ENCODE measurements at places on chromosomes 4 and X. TPM values are rescaled to one million over a fixed set of nuclear protein-coding genes. Genes with fewer than 3 reads are reported as not detected.

DNA sequence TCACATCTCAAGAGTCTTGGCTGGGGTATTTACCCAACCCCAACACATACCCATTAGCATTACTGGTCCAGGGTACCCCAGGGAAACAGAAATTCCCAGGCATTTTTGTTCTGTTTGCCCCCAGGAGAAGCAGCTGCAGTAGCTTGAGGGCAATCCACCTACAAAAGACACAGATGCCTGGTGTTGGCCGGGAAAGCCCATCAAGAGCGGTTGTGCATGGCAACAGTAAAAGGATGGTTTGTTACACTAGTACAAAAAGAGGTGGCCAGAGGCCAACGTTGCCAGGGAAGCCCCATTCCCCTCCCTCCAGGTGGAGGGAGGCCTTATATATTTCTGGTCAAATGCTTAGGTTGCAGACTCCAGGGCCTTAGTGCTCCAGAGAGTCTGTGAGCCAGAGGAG is 637.8 kb downstream of the BCOR start:
- no peaks in the 10 kb centered on the region for H3K36me3 ChIP-seq
- H3K4me3 ChIP-seq, result no peak overlapping the region
- no peak for DNase-seq
- no peaks in the 10 kb centered on the region for H3K4me1 ChIP-seq
- no peaks in the 10 kb centered on the region for H3K27me3 ChIP-seq

- peaks cover 33% of the 10 kb centered on the region for H3K4me1 ChIP-seq
- no peak overlapping the region for H3K4me3 ChIP-seq
- DNase-seq, result no peak
- no peaks in the 10 kb centered on the region for H3K36me3 ChIP-seq
- peaks cover 79% of the 10 kb centered on the region for H3K27me3 ChIP-seq
Observed at GRCh38 chrX:40101430-40101802, 3.7 kb upstream of the BCOR start.

DGKK gene
- under 0.01 TPM for total RNA-seq

GRCh38 chrX:69531031-69531755 is 27.1 kb downstream of the NALF2 start:
- H3K27me3 ChIP-seq, result no peaks in the 10 kb centered on the region
- no peaks in the 10 kb centered on the region for H3K4me1 ChIP-seq
- H3K27ac ChIP-seq, result no peak overlapping the region
- H3K36me3 ChIP-seq, result no peaks in the 10 kb centered on the region

- DNase-seq, result peak; percentile 23
- no peak overlapping the region for H3K4me3 ChIP-seq
- no peaks in the 10 kb centered on the region for H3K27me3 ChIP-seq
- H3K27ac ChIP-seq, result no peak overlapping the region
- H3K36me3 ChIP-seq, result no peaks in the 10 kb centered on the region
Observed at GRCh38 chr4:67746797-67747495, 7.2 kb downstream of the GNRHR start.

DNA sequence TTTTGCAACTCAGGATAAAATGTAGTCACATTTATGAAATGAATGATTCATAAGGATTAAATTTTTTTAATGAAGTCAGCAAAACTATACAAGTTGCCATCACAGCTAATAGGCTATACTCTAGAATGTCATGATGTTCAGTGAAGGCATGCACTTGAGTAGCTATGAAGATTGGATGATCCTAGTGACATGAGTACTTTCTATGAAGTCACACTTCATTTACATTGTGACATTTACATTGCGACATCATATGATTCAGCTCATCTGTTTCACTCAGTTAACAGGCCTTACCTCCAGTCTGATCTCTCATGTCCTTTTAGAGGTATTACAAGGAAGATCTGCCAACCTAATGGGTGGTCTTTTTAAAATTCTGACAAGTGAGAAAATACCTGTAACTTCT is 82.7 kb upstream of the FGF13 start:
- no peak for DNase-seq
- H3K4me3 ChIP-seq, result no peak overlapping the region
- no peaks in the 10 kb centered on the region for H3K4me1 ChIP-seq
- no peaks in the 10 kb centered on the region for H3K27me3 ChIP-seq

ZCCHC18 gene
- 0.94 TPM for total RNA-seq

- H3K4me1 ChIP-seq, result no peaks in the 10 kb centered on the region
- no peaks in the 10 kb centered on the region for H3K36me3 ChIP-seq
- H3K4me3 ChIP-seq, result no peak overlapping the region
- DNase-seq, result no peak
Observed at GRCh38 chr4:31538877-31539276, 818.7 kb downstream of the PCDH7 start.

TEX13A gene
- not detected for total RNA-seq

- no peaks in the 10 kb centered on the region for H3K4me1 ChIP-seq
- H3K36me3 ChIP-seq, result no peaks in the 10 kb centered on the region
- no peak for DNase-seq
- no peak overlapping the region for H3K4me3 ChIP-seq
- H3K27ac ChIP-seq, result no peak overlapping the region
Observed at GRCh38 chr4:158282252-158282651, 72.0 kb downstream of the TMEM144 start.

NOA1 gene
- total RNA-seq, result 15.3 TPM

DNA sequence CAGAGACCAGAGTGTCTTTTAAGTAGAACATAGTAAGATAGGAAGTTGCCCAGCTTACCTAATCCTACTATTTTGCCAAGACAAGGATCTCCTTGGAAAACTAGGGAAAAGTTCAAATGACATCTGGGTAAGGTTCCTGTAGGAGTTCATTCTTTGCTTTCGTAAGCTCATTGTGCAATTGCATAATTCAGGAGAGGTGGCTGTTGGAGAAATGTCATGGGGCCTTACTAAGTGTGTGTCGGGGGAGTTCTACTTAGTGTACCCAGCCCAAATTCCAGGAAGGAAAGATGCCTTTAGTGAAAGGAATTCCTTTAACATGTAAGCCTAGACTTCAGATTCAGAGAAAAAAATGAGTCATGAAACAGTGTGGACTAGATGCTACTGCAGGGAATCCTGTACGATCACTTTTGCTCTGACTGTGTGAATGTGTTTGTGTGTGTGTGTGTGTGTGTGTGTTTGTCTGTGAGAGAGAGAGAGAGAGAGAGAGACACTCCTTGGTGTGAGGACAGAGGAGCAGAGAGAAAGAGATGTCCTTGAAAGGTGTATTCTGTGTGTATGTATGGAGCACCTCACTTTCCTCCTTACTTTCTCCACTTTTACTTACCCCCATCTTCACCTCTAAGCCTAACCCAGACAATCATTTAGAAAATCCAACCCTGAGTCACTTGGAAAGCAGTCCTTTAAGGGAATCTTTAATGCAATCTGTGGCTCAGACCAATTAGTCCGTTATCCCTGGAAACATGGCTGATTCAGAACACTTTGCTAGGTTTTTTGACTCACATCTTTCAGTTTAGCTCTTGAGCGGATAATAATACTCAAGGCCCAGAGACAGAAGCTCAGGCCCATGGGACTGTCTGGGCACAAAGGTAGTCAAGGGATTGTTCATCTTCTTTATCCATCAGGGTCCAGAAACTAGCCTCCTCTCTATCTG is 114.5 kb upstream of the ACSL4 start:
- H3K4me1 ChIP-seq, result no peaks in the 10 kb centered on the region
- H3K27me3 ChIP-seq, result no peaks in the 10 kb centered on the region
- no peak overlapping the region for H3K27ac ChIP-seq
- no peak overlapping the region for H3K4me3 ChIP-seq
- no peak for DNase-seq
- no peaks in the 10 kb centered on the region for H3K36me3 ChIP-seq

DNA sequence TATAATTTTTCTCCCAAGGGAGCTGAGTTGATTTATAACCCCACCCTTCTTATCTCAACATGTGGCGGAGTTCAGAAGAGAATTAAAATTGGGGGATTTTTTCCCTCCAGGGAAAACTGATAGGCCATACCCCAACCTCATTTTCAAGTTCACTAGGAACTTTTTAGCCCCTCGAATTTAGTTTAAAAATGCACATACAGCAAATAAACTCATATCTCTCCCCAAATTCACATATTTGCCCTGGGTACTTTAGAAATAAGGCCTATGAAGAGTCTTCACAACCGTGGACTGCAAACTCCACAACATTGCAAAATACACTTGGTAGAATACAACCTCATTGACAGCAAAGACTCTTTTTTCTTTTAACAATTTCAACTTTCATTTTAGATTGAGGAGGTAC is 206.7 kb upstream of the LEF1 start:
- no peak overlapping the region for H3K27ac ChIP-seq
- no peaks in the 10 kb centered on the region for H3K27me3 ChIP-seq
- H3K4me3 ChIP-seq, result no peak overlapping the region
- peaks cover 26% of the 10 kb centered on the region for H3K4me1 ChIP-seq
- DNase-seq, result no peak

DNA sequence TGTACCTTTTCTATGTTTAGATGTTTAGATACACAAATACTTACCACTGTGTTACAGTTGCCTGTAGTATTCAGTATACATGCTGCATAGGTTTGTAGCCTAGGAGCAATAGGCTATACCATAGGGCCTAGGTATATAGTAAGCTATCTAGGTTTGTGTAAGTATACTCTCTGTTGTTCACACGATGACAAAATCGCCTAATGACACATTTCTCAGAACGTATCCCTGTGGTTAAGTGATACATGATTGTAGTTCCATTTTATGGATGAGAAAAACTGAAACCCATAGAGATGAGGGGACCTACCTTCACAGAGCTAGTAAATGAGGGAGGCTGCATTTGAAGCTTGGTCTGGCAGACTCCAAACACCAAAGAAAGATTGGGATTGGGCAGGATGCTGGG is 79.4 kb upstream of the EFNB1 start:
- no peak overlapping the region for H3K4me3 ChIP-seq
- H3K36me3 ChIP-seq, result no peaks in the 10 kb centered on the region
- H3K27ac ChIP-seq, result no peak overlapping the region
- H3K27me3 ChIP-seq, result no peaks in the 10 kb centered on the region

SSX4 gene
- not detected for total RNA-seq

SATL1 gene
- total RNA-seq, result 0.09 TPM

DCLK2 gene
- total RNA-seq, result 1.1 TPM

DNA sequence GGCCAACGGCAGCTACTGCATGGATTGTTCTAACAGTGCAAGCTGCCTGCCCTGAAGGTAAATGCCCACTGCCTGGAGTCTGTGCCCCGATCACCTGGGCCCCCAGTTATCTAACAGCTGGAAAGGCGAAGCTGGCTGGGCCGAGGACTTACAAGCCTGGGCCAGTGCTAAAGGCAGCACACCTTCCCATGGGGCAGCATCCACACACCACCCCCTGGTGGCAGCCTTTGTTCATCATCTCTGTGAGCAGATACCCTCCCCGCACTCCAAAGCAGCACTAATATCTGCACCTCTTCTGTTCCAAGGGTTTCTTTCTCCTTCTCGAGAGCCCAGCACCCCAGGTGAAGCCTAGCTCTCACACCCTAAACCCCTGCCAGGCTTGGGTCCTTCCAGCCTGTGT is 7.6 kb downstream of the SLC2A9 start:
- no peaks in the 10 kb centered on the region for H3K27me3 ChIP-seq
- peaks cover 3% of the 10 kb centered on the region for H3K4me1 ChIP-seq
- H3K27ac ChIP-seq, result no peak overlapping the region
- no peaks in the 10 kb centered on the region for H3K36me3 ChIP-seq
- H3K4me3 ChIP-seq, result no peak overlapping the region

- no peak overlapping the region for H3K27ac ChIP-seq
- H3K4me3 ChIP-seq, result no peak overlapping the region
- H3K4me1 ChIP-seq, result no peaks in the 10 kb centered on the region
- DNase-seq, result no peak
- no peaks in the 10 kb centered on the region for H3K36me3 ChIP-seq
Observed at GRCh38 chr4:17552427-17552826, 24.6 kb upstream of the LAP3 start.

DNA sequence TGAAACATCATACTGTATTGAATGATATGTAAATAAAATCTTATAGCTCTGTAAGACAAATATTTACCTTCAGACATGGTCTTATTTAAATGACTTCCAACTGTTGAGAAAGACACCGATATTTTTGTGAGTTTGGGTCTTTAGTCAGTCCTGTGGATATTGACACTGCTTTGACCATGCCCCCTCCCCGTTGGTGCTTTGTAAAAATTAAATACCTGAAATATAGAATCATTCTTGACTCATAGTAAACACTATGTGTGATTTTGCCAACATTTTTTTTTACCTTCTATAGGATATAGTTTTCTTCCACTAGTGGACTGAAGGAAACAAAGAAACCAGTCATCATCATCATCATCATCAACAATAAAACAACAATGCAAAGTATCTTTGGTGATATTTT is 114.3 kb upstream of the HS3ST1 start:
- no peak overlapping the region for H3K27ac ChIP-seq
- no peak for DNase-seq
- no peak overlapping the region for H3K4me3 ChIP-seq
- no peaks in the 10 kb centered on the region for H3K36me3 ChIP-seq
- H3K4me1 ChIP-seq, result no peaks in the 10 kb centered on the region

Data from thymus (tissue), 14 donors.